ENCODE measurements at places on chromosomes 16 and 17.

GRCh38 chr17:14393723-14394122 lies 92.8 kb downstream of the HS3ST3B1 start:
- no peak for DNase-seq

GRCh38 chr17:74840989-74841666 lies 18.6 kb downstream of the GRIN2C start:
- no peak for DNase-seq

DNA sequence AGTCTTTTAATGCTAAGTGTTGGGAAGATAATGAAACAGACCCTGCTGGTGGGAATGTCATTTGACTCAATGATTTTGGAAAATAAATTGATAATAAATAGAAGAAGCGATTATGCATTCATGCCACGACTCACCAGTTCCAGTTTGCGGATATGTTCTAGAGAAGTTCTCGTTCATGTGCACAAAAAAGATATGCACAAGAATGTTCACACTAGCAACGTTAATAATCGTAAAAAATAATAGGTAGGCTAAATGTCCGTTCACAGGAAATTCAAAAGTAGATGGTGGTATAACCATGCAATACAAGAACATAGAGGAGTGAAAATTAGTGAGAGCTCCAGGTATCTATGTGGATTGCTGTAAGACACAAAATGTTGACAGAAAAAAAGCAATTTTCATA lies 59.8 kb downstream of the NACA2 start:
- DNase-seq, result no peak

DNA sequence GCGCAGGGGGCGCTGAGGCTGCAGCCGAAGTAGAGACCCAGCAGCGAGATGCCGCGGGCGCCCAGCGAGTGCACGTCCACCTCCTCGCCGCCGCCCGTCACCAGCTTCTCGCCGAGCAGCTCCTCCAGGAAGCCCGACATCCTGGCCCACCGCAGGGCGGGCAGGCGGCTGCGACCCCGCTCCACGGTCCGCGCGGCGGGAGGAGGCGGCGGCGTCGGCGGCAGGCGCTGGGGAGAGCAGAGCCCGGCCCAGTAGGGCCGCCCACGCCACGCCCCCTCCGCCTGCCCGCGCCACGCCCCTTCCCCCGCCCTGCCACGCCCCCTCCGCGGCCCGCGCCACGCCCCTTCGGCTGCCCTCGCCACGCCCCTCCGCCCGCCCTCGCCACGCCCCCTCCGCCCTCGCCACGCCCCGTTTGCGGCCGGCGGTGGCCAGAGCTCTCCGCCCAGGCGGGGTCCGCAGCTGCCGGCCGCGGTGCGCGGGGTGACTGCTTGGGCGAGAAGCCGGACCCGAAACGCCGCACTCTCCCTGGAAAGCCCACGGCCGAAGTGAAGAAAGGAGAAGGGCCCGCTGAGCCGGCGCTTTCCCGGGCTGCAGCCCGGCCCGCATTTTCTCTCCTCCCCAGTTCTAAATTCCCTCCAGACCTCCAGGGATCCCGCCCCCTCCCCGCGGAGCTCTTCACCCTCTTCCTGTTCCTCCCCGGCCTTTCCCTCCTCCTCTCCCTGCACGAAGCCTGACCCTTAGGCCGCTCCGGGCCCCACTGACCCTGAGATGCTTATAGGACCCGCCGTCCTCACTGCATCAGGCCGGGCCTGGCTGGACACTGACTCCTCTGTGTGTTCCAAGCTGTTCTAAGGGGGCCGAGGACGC lies at the start of gene NXN:
NXN (minus strand) TSS at position 238 of the 867 bp plus-strand sequence.
- DNase-seq, result no peak

DNA sequence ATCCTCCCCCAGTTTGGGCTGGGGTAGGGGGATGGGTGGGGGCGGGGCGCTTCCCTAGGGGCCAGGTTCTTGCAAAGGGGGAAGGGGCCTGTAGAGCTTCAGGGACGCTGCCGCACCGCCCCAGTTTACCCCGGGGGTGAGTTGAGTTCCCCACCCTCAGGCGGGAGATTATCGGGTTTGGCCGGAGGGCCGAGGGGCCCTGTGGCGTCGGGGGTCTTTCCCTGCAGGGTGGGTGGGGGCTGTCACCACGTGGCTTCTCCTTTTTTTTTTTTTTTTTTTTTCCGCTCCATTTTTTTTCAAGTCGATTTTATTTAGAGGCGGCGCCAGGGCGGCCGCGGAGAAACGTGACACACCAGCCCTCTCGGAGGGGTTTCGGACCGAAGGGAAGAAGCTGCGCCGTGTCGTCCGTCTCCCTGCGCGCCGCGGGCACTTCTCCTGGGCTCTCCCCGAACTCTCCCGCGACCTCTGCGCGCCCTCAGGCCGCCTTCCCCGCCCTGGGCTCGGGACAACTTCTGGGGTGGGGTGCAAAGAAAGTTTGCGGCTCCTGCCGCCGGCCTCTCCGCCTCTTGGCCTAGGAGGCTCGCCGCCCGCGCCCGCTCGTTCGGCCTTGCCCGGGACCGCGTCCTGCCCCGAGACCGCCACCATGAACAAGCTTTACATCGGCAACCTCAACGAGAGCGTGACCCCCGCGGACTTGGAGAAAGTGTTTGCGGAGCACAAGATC lies at the start of gene IGF2BP1:
IGF2BP1 (plus strand) TSS at position 283 of the 724 bp plus-strand sequence; CDS start at position 644, 361 bp downstream.
- DNase-seq, result no peak

GRCh38 chr16:88526906-88527185 lies 43.4 kb upstream of the ZC3H18 start:
- no peak for DNase-seq

- DNase-seq, result no peak
Observed at GRCh38 chr17:62670202-62670821, 42.8 kb downstream of the MRC2 start.

DNA sequence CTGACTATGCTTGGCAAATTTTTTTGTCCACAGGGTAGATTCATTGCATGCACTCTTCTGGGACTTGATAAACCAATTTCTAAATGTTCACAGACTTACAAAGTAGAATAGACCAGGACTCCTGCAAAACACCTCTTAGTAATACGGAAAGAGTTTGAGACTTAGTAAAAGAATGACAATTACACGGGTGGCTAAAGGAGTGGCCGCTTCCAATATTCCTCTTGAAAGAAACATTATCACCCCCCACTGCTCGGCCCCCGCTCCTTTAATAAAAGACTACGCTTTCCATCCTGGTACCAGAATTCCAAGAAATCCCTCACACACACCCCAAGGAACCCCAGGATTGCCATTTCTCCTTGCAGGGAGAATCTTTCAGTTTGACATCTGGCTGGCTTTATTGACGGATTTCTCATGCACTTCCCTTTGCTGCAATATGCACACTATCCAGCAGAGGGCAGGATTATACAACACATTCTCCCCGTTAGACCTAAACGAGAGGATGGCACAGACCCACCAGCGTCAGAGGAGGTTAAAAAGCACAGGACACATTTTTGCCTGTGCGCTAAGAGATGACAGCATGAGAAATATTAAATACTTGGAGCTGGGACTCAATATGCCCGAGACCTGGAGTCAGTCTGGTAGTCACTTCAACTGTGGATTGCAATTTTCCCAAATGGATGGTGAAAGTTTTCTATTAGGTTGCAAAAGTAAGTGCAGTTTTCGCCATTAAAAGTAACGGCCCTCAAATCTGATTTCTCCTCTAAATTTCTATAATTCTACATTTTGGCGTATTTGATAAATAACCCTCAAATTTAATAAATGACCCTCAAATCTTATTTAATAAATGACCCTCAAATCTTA lies 46.6 kb upstream of the NUDT7 start:
- DNase-seq, result no peak

- DNase-seq, result no peak
Observed at GRCh38 chr17:21253646-21254441, 634 bp upstream of the NATD1 start.
